ENCODE measurements at places on chromosomes 6 and 20.

- DNase-seq: no peak
These were observed 172.8 kb downstream of the TINAG start for GRCh38 chr6:54481091-54481490.

- DNase-seq: no peak
These were observed 15.6 kb downstream of the MAFB start for GRCh38 chr20:40673442-40673841.

DNA sequence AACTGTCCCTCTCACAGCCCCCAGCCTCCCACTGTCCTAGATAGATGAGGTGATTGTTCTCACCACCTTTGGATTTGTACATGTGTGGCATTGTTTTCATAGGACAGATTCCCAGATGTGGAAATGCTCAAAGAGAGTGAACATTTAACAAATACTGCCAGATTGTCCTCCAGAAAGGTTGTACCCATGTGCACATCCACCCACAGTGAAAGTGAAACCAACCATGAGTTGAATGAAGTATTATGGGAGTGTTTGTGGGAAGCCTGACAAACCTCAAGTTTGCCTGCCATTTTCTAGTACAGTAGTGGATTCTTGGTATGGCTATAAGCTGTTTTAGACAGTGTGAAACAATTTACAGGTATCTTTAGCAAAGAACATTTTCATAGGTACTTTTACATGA lies 42.7 kb downstream of the ANKRD6 start:
- DNase-seq: no peak

DNA sequence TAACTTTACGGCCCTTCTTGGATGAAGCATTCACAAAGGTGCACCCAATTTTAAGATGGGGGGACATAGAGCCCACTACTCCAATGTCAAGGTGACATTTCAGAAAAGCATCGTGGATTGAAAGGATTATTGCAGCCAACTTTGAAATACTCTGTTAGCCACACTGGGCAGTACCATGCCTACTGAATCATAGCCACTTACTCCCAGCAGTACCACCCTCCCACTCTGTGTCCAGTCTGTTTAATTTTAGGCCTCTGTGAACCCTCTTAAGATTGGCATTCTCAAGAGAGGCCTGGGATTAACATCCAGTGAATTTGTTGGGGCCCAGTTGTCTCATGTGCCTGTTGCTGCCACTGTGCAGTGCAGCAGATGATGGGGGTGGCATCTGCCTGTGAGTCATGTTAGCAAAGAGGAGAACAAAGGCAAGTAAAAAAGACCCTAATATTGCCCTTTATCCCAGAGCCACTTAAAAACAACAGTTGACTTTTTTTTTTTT lies 11.2 kb upstream of the HDAC2 start:
- DNase-seq: no peak

DNA sequence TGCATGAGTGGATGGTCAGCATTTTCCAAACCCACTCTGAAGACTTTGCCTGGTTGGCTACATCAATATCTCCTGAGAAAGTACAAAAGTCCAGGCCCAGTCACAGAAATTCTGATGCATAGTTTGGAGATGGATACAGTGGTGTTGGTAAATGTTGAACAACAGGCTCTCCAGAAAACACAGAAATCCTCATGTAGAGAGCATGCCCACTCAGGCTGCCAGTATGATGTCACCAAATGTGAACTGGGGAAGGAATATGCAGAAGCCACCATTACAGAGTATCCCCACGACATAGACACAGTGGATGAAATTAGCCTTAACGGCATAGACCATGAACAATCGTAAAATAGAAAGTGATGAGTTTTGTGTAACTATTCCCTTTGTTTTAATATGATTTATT lies 97.1 kb upstream of the NXT1 start:
- no peak for DNase-seq

DNA sequence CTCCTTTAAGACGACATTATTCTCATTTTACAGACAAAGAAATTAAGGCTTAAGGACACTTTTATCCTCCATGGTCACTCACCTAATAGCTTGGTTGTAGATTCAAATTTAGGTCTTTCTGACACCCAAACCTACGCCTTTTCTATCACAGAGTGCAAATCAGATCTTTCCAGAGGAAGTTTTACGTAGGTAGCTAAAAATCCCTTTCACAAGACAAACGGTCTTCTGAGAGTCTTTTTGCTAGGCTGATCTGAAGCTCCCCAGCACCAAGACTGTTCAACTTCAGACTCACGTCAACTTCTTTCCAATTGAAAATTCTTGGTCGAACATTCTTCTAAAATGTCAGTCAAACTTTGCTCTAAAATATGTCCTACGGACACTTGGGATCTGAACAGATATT lies 46.5 kb downstream of the BLOC1S5 start:
- no peak for DNase-seq

DNA sequence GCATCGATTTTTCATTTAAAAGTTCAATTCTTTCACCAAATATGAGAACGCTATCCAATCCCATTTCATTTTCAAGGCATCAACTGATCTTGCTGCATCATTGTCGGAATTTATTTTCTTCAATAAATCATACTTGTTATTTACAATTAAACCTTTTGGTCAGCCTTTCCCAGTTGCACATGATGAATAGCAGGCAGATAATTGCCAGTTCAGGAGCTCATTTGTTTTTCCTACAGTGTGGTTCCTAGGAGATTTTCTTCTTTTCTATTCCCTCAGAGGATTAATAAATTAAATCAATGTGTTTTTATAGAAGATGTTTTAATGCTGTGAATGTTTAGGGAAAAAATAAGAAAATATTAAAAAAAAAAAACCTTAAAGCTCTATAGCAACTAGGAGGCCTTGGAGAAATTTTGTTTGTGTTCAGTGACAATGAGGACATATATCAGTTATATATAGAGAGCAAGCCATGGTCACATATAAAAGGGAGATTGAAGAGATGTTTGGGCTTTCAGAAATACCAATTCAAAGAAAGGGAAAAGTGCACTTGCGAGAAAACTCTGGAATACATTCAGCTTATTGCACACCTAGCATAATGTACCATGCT lies 30.4 kb downstream of the LGSN start:
- no peak for DNase-seq

- DNase-seq: no peak
These were observed 78.2 kb upstream of the EMILIN3 start for GRCh38 chr20:41444821-41445220.

GRCh38 chr6:113574147-113574546 lies 283.0 kb upstream of the MARCKS start:
- no peak for DNase-seq

GRCh38 chr6:134674562-134674961 lies 275.3 kb downstream of the ALDH8A1 start:
- no peak for DNase-seq

DNA sequence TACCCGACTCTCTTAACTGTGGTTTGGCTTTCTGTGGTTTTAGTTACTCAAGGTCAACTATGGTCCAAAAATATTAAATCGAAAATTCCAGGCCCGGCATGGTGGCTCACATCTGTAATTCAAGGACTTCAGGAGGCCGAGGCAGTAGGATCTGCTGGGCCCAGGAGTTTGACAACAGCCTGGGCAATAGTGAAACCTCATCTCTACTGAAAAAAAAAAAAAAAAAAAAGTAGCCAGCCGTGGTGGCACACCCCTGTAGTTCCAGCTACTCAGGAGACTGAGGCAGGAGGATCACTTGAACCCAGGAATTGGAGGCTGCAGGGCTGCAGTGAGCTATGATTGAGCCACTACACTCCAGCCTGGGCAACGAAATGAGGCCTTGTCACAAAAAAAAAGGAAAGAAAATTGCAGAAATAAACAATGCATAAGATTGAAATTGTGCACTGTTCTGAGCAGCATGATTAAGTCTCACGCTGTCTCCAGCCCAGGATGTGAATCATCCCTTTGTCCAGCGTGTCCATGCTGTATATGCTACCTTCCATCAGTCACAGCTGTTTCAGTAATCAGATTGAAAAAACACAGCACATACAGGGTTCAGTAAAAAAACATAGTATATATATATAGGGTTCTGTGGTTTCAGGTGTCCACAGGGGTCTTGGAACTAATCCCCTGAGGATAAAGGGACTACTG lies 40.7 kb downstream of the RGS17 start:
- no peak for DNase-seq

DNA sequence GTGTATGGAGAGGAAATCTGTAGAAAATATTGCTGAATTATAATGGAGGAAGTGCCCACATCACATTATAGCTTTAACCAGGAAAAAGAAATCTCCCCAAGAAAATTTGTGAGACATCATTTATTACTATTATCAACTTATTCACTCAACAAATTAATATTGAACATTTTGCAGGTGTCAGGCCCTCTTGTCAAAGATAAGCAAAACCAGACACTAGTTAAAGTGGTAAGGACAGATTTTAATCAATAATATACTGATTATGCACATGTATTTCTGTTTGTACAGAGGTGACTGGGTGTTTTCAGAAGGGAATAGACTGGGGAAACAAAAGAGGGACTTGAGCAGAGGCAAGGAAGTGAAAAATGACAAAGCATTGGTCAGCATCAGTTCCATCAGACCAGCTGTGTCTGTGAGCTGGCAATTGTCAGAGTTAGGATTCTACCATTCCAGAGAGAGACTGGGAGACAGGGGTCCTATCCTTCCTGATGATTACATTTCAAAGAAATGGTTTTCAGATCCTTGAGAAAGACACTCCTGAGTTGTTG lies 519.2 kb downstream of the UTRN start:
- no peak for DNase-seq

DNA sequence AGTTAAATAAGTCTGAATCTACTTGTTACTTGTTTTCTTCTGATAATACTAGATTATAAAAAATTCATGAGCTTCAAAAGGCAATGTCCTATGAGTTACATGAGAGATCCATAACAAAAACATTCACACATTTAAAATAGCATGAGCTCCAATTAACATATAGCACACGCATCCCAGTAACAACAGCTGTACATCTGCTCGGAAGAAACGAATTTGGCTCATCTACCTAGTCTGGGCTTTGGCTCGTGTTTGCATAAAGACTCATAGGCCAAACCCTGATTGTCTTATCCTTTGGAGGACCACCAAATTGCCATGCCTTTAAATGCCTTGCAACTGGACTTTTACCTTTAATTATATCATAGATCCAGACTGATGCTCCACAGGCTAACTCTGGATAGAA lies 259.7 kb upstream of the CHD6 start:
- DNase-seq: no peak

GRCh38 chr20:3045042-3045815 lies 623 bp upstream of the MRPS26 start:
- no peak for DNase-seq

GRCh38 chr6:147345902-147346301 lies 141.7 kb downstream of the STXBP5 start:
- DNase-seq: no peak

DNA sequence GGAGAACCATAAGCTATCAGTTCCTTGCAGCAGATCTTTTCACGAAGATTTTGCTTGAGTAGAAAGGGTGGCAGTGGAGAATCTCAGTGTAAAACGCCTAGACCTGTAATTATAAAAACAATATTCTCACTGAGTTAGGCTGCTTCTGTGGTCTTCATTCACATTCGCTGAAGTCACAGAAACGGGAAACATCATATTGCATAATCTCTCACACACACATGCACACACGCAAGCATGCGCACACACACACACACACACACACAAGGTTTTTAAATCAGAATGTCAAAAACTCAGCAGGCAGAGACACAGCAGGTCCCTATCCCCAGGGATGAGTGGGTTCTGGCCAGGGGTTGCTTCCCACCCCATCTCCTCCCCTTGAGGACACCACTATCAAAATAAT lies 175.5 kb downstream of the ATXN1 start:
- DNase-seq: no peak

- DNase-seq: no peak
These were observed 117.4 kb upstream of the HDGFL1 start for GRCh38 chr6:22451962-22452361.

DNA sequence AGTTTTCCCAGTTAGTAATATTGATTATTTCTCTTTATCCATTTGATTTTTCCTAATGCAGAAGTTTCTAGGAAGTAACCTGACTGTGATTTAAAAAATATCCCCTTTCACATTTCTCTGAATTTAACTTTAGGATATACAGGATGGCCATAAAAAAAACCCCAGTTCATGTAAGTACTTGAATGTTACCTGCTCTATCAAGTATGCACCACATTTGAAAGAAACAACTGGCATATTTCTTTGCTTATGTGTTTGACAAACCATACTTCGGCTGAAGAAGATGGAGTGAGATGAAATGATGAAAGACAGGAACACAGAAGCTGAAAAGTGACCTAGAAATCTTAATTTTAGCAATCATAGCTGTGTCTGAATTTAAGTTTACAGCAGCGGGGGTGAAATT lies 374.0 kb upstream of the NOX3 start:
- no peak for DNase-seq

DNA sequence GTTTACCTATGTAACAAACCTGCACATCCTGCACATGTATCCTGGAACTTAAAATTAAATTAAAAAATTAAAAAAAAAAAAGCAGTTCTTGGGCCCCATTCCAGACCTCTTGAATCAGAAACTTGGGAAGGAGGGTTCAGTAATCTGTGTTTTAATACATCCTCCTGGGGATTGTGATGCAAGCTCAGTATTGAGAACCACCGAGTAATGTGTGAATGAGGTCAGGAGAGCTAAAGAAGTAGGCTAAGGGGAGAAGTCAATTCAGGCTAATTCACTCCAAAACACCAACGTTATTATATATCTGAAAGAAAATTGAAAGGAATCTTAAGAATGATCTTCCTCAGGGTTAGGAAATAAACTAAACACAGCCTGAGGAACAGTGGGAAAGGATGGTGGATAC lies 120.4 kb downstream of the RNF144B start:
- DNase-seq: no peak

- DNase-seq: no peak
These were observed 1.8 kb downstream of the SNRPB start for GRCh38 chr20:2468581-2469407.

- no peak for DNase-seq
These were observed 35.0 kb upstream of the EPB41L1 start for GRCh38 chr20:36119537-36119936.

DNA sequence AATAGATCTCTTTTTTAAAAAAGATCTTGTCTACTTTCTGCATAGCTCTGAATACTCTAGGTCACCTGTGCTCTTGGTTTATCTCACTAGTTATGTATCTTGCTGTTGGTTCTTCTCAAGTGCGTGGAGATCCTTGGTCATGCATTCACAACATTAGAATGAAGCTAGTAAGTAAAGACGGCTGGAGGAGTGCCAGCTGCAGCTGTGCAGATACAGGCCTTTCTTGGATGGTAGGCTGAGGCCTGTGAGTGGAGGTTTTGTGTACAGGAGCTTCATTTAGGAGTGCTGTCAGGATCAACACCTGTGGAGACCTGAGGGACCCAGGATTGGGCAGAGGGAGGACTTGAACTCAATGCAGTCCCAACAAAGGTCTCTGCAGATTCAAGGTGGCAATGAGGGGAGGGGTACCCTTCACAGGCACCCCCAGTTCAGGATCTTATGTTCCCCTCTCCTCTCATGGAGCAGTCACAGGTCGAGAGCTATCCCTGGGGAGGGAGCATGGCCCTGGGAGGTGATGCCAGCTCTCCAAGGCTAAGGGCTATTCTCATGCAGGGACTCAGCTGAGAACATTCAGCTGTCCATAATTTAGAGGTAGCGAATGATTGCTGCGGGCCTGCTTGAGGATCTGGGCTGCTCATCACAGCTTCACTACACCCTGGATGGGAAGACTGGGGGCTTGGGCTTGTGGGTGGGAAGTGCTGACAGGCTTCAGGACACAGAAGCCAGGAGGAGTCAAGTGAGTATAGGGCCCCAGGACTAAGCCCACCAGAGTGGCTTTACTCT lies 98.9 kb upstream of the ENPP5 start:
- DNase-seq: no peak

- DNase-seq: no peak
These were observed 6.5 kb downstream of the DDO start for GRCh38 chr6:110408901-110409300.

- no peak for DNase-seq
These were observed 28.4 kb downstream of the COL19A1 start for GRCh38 chr6:69894578-69895347.

Measured in stimulated activated CD8-positive, alpha-beta memory T cell treated with anti-CD3 and anti-CD28 coated beads, Interleukin-15, amount 100 ng/mL, for 48 hours (primary cell).